Right forelimb (tissue), 1 donor: ENCODE measurements at places on chromosomes 11 and 22.
A peak's percentile ranks its signal among the peaks of the same experiment; 100 is the strongest.

DNA sequence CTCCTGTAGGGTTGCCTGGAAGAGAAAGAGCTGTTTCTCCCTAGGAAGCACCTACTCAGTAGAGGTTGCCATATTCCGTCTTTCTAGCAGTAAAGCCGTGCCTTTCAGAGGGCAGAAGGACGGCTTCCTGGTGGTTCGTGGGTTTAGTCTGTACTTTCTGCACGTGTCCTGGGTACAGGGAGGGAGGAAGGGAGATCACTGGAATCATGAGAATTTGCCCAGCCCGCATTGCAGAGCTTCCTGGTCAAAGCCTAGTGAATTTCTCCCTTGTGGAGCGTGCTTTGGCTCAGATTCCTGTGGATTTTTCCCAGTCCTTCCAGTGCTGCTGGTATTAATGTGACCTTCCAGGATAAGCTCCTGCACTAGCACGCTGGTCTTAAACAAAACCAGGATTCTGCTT, 44.9 kb downstream of the GRAMD1B start:
- DNase-seq = no peak

GRCh38 chr11:127105593-127106541, 105.3 kb upstream of the KIRREL3 start:
- DNase-seq = no peak

- DNase-seq = peak; percentile 95
Measured at GRCh38 chr22:38201711-38202436, at the start of gene MAFF. TSS of gene MAFF (plus strand) at chr22:38201994. CDS start at chr22:38213854, 11,860 bp downstream.

DNA sequence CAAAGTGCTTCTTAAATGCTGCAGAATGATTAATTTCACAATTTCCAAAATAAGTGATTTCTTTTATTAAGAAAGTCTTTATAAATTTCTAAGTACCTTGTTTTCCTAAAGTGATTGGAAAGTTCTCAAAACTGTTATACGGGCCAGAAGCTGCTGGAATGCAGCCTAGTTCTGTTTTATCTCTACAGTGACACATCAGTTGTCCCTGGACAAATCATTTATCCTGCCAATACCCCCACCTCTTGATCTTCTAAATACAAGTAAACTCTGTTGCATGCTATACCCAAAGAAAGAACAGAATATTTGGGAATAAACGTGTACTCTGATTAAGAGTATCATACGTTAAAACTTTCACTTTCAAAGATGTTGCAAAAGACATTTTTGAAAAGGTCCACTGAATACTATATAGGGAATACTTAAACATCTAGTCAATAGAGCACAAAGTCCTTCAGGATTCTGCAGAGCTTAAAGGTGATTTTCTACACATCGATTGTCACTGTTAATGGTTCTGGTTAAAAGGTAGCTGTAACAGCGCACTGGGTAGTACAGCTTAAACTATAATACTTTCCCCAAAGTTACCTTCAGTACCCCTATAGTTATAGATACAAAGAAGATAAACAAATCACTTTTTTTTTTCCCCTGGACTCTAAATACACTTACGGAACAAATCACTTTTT, 92.1 kb upstream of the APOA1 start:
- no peak for DNase-seq

- no peak for DNase-seq
Measured at GRCh38 chr11:15826826-15827225, 529.5 kb downstream of the SOX6 start.
